Smooth muscle cell of the brain vasculature (primary cell): ENCODE measurements at places on chromosomes 13 and 19.

GRCh38 chr19:51354742-51355148 is 11.4 kb downstream of the ETFB start:
- DNase-seq, result no peak

DNA sequence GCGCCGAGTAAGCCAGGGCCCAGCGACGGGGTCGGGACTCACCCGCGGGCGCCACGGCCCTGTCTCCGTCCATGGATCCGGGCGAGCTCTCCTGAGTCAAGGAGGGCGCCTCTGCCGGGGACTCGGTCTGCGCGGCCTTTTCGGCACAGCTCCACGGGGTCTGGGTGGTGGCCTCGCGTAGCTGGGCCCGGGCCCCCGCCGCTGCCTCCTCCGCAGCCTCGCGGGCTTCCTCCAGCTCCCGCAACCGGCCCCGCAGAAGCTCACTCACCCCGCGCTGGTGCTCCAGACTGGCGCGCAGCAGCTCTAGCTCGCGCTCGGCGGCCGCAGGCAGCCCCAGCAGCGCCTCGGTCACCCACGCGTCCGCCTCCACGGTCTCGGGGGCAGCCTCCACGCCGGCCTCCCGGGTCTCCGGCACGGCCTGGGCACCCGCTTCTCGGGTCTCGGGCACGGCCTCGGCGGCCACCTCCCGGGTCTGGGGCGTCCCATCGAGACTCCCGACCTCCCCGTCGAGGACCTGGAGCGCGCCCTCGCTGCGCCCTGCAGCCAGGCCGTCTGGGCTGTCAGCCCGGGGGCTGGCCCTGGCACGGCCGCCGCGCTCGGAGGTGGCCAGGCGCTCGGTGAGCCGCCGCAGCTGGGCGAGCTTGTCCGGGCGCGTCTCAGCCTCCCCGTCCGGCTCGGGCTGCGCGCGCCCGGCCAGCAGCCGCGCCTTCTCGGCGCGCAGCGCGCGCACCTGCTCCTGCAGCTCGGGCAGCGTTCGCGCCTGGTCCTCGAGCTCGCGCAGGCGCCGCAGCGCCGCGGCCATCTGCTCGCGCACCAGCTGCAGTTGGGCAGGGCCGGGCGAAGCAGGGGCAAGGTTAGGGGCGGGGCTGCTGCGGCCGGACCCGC is 8.4 kb downstream of the KANK3 start:
- no peak for DNase-seq

DNA sequence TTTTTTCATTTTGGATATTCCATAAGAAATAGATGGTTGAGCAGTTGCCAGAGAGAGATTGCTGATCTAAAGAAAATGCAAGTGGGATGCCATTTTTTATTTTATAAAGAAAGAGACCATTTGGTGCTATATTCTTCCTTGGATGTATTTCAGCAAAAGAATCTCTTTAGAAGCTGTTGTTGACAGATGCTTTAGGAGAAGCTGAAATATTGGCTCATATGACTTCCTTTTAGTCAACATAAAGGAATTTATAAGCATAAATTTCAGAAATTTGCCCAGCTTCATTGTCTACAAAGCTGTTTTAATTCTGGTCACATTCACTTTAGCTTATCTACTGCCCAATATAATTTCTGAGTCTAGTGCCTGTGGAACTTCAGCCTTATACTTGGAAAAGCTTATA is 36.9 kb downstream of the POLR1D start:
- DNase-seq, result no peak

- no peak for DNase-seq
Measured at GRCh38 chr13:85412448-85412847, 386.8 kb downstream of the SLITRK6 start.

- no peak for DNase-seq
Measured at GRCh38 chr13:28540612-28541011, 45.7 kb upstream of the FLT1 start.

GRCh38 chr13:25803641-25804040 is 248.2 kb downstream of the SHISA2 start:
- no peak for DNase-seq

DNA sequence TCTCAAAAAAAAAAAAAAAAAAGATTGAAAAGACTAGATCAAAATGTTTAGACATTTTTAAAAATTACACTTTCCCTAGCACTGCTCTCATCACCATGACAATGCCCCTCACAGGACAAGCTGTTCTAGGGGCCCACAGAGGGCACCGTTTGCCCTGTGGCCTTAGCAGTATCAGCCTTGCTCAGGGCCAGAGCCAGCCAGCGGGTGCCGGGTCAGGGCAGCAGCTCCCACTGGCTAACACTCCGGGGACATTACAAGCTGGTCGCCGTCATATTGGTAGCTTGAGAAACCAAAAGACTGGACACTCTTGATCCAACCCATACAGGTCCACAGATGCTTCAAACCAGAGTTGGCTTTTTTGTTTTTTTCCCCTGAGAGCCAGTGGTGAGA is 18.0 kb downstream of the CAPN12 start:
- DNase-seq, result no peak

DNA sequence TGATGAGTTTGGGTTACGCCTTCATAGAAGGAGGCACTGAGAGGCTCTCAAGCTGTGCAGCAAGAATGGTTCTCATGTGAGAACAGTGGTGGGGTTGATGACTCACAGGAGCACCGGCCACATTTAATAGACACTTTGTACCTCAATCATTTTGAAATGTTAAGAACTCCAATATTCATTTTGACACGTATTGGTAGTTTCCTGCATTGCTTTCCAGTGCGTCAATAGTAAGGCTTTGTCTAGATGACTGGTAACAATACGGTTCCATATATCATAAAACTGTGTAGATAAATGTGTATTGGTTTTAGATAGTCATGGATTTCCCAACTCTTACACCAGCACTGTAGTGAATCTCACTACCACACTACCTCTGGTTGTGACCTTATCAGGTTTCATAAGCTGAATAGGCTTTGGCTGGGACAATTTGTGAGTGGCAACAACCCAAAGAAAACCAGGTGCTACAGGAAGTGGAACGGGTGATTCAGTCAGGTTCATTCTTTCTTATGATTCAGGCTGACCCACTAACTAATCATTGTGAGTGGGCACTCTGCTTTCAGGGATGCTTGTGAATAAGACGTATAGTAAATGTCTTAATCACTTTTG is 362.6 kb downstream of the KLF5 start:
- DNase-seq, result no peak

GRCh38 chr19:18481505-18482222 is 40.2 kb downstream of the ELL start:
- no peak for DNase-seq

- DNase-seq, result no peak
Measured at GRCh38 chr13:29681864-29682263, 86.4 kb upstream of the SLC7A1 start.

DNA sequence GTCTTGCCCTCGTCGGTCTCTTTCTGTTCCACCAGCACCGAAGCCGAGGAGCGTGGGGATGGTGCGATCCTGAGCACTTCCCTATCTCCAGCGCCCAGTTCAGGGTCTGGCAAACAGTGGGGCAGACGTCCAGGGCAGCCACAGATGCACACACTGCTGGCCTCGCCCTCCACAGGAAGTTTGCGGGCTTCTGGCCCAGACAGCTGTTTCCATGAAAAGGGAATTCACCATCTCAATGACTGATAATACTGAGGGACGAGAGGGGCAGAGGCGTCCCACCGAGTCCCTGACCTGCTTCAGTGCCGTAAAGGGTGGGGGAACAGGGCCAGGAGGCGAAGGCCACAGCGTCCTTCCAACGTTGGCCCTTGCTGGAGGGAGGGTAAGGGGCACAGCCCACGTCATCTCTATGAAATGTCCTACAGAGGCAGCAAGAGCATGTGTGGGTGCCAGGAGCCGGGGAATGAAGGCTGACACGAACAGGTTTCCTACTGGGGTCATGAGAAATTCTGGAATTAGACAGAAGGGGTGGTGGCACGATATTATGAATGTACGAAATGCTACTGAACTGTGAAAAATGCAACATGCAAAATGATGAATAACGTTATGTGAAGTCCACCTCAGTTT is 19.5 kb downstream of the SHC2 start:
- DNase-seq, result no peak
